PC-9 (cell line): ENCODE measurements at places on chromosomes 1 and 21.

DNA sequence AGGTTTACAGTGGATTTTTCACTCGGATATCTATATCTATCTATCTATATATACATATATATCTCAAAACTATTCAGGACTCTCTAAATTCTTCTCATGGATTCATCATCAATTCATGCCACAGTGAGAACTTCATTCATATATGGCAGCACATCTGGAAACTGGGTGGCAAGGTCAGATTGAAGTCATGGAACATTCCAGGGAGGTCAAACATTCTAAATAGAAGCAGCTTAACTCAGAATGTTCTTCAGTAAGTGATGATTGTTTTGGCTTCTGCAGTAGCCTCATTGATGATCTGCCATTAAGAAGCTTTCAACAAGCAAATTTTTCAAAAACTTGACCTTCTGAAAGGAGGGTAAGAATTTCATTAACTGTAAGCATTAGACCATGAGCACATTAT is 46.9 kb upstream of the ADAMTS1 start:
- no peak for DNase-seq

DNA sequence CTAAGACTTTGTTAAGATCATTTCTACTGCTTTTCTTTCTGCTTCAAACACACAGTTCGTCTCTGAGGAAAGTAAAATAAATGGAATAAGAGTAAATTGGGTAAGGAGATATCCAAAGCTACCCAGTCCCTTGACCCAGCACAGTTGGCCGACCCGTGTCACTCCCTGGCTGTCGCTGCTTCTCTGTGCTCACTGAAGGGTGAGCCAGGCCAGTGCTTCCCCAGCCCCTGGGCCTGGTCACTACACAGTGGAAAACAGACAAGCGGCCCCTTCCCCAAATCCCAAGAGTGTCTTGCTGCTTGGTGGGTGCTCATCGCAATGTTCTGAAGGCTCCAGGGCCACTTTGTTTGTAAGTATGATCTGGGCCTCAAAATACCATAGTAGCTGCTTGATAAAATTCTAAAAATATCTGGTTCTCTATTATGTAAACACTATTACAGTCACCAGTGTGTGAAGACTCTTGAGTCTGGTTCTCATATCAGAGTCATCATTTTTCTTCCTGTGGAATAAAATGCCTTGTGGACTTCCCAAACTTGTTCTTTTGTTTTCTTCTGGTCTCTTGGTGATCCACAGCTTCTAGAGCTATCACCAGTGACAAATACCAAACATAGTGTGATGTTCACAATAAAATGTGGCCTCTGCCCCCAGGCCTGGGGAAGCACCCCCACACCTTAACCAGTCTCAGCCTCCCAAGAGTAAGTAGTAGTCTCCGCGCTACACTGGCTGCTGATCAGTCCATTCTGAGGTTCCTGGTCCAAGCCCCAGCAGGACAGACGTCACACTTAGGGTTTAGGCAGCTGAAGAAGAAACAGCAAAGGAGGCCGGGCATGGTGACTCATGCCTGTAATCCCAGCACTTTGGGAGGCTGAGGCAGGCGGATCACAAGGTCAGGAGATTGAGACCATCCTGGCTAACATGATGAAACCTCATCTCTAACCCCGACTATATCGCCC is 106.2 kb downstream of the DHRS3 start:
- no peak for DNase-seq

DNA sequence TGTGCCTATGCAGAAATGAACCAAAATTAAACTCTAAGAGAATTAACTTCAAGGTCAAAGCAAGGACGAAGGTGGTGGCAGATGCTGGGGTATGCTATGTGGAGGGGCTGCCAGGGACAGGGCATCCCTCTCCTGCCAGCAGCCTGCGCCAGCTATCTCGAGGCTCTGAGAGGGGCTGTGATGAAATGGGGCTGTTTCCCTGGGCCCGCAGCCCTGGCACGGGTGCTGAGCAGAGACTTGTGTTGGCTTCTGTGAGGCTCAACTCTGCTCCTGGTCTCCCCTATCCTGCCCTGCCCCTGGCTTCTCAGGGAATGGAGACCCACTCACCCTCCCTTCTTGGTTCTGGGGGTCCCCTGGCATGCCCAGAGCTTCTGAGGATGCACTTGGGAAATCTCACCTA is 41.9 kb upstream of the TIAM1 start:
- no peak for DNase-seq

DNA sequence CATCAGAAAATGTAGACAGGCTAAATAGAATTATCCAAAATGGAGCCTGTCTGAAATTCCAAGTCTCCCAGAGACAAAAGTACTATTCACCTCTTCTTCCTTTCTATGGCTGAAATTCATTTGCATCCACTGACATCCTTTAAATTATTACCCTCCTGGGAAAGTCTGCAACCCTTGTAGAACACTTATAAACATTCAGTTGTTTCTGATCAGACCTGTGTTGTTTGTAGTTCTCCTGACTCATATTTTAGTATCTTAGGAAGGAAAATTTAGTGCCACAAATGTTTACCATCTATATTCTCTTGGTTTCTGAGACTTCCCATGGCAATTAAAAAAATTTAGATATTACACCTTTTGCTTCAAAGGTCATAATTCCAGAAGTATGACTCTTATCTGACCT is 69.6 kb upstream of the C1orf105 start:
- DNase-seq, result no peak

DNA sequence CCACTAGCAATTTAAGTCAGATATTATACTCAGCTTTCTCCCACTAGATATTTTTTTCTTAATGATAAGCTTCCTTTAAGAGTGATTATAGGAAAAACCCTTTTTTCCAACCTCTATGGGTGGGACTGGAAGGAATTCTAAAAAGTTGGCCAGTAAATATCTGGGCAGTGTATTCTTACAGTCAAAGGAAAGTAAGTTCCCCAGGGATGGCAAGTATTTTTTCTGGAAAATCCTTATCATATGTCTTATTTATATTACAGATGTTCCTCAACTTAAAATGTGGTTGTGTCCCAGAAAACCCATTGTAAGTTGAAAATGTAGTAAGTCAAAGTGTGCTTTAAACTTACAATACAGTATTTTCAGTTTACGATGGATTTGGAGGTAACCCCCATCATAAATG is 29.2 kb downstream of the CMPK1 start:
- DNase-seq, result no peak

- no peak for DNase-seq
Measured at GRCh38 chr1:170415710-170416372, 116.1 kb upstream of the GORAB start.

DNA sequence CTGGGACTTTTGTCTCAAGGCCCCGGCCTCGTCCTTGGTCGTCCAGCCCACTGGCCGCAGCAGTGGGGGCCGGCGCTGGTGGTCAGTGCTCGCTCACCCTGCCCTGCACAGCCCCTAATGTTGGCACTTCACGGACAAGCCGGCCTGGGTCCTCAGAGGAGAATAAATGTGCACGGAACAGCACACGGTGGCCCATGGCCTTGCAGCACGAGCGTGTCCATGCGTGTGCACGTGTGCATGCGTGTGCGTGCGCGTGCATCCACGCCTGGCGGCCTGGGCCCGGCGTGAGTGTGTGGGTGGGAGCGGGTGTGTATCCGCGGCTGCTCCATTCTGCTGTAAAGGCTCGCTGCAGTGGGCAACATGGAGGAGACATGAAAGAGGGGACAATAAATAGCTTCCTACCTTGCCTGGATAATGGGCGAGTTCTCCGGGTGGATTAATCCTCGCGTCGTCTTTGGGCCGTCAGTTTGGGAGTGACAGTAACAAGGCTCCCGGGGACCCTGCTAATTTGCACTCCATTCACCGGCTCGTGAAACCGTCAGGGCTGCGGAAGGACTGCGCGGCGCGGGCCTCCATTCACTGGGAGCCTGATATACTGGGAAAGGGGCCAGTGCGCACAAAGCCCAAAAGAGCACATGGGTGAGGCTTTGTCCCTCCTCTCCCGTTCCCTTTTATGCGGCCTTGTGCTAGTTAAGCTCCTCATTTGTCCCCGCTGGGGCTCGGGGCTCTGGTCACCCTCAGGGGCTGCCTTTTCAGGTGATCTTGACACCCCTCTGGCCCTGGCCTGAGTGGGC is 142.8 kb downstream of the PRDM16 start:
- no peak for DNase-seq

- no peak for DNase-seq
Measured at GRCh38 chr1:212838145-212838544, 9.3 kb downstream of the SPATA45 start.

GRCh38 chr1:58883888-58884482 is 100.1 kb upstream of the JUN start:
- no peak for DNase-seq

- DNase-seq, result peak; percentile 90
Measured at GRCh38 chr21:17441370-17441769, 71.5 kb upstream of the CXADR start.

DNA sequence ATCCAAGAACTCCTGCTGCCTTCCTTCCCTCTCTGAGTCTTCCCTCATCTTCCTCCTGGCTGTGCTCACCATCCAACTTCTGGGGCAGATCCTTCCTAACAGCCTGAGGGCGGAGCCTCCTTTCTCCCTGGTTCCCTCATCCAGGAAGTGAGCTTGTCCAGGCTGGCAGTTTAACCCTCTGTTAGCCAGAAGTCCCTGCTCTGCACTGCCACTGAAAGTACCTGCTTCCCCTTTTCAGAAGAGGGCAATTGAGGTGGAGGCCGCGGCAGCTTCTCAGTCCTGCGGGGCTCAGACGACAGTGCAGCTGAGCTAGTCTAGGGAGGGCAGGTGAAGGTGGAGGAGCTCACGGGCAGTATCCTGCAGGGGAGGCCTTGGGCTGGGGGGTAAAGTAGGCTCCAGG is 149.1 kb downstream of the FCRL5 start:
- DNase-seq, result no peak

DNA sequence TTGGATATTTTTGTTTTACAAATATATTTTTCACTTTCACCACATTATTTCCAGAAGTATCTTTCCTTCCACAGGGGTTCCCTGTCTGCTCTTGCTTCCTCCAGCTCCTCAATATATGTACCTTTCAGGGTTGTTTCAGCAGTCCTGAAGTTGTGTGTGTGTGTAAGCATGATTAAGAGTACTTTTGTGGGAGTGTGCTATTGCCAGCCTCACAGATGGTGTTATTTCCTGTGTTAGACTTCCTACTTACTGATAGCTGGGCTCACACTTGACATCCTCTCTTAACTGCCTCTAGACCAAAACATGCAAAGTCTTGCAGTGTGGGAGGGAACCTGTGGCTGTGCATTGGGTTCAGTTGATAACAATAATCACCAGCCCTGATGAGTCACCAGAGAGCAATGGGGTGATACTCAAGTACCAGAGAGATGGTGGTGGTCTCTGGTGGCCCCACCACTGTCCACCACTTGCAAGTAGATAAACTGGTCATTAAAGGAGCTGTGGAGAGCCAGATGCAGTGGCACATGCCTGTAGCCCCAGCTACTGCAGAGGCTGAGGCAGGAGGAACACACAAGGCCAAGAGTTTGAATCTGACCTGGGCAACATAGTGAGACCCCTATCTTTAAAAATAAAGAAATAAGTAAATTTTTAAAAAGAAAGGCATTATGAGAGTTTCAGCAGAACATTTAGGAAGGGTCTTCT is 126.7 kb downstream of the NR5A2 start:
- DNase-seq, result no peak

- DNase-seq, result no peak
Measured at GRCh38 chr1:204483791-204484190, 10.8 kb downstream of the PIK3C2B start.

GRCh38 chr1:66831529-66832239 is 30.6 kb upstream of the INSL5 start:
- DNase-seq, result no peak

DNA sequence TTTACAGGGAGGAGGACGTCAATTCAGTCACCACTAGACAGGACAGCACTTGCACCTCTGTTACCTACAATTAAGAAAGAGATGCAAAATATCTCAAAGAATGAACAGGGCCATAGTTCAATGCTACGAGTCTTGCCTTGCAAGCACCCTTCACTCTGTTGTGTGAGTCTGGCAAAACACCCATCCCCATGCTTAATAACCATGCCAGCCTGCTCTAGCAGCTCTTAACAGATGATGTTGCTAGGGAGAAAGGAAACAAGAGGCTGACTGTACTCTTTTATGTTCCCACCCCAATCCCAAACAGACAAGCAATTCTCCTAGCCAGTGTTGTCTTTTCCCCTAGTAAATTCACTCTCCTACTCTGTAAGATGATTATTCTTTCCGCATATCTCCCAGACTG is 5.3 kb downstream of the CBR1 start:
- no peak for DNase-seq

DNA sequence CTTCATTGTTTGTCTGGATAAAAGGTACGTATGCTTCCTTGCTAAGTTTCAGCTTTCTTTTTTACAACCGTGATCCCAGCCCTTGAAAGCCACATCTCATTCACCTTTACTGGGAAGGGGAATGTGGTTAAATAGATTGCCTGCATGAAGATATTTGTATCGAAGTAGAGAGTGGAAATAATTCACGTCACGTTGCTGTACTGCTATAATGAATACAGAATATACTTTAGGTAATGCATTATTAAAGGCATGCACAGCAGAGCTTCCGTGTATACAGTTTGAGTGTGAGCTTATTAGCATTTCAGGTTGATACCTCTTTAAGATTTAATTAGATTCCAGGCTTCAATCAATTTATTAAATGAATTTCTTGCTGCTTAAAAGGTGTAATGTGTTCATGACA is 153.8 kb downstream of the HHAT start:
- DNase-seq, result no peak

DNA sequence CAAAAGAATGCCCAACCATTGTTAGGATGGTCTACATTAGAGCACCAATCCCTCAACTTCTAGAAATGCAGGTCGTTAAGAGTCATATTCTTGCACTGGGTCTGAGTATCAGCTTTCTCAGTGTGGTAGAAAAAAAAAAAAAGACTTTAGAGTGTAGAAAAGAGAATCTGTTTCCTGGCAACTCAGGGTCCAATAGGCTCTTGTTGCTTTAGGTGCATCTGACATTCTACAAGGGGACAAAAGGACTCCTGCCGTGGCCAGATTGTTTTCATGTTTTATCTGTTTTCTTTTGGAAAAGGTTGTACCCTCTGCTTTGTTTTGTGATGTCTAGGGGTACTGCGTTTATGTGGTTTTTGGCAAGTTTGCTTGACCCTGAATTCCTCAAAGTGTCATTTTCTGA is 105.4 kb upstream of the KCNK2 start:
- no peak for DNase-seq

DNA sequence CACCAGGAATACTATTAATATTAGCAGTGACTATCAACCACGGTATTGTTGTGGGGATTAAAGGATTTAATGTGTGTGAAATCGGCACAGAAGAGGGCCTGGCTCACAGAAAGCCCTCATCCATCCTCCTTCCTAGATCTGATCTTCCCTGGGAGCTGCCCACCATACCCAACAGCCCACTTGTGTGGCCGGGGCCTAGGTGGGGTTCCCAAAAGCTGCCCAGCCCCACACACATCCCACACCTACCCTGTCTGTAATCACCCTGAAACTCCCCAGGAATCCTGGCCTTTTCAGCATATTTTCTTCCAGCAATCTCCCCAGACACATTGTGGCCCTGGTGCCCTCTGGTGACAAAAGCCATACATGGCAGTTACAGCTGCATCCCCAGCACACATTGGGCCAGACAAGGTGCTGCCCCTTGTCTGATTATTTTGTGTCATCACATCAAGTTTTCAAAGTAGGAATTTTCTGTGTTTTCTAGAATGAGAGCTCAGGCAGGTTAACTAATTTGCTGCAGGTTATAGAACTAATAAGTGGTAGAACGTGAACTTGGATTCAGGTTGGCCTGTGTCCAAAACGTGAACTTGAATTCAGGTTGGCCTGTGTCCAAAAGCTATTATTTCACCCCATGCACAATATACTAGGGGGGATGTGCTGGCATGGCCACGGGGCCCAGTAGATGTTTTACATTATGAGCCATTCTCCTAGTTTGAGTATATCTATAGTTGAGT is 5.3 kb upstream of the SLC6A9 start:
- DNase-seq, result peak; percentile 59

- no peak for DNase-seq
Measured at GRCh38 chr1:43925846-43926245, 7.8 kb upstream of the ARTN start.
